ENCODE measurements at places on chromosomes 6 and 20. TPM values are rescaled to one million over a fixed set of nuclear protein-coding genes. Genes with fewer than 3 reads are reported as not detected.

USP49 gene
- total RNA-seq: 7.1 TPM

DNA sequence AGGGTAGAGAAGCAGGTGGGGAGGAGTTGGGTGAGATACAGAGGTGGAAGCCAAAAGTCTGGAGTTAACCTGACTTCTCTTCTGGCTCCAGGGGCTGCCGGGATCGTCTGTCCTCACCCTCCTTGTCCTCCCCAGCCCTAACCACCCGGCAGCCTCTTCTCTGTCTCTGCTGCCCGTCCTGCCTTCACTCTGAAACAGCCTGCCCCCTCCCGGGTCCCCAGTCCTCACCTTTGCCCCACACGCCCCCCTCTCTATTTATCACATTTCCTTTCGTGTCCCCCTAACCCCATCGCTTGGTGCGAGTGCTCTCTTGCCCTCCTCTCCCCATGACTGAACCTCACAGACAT is 5.7 kb downstream of the RING1 start:
- peaks cover 25% of the 10 kb centered on the region for H3K36me3 ChIP-seq
- no peak for DNase-seq
- peak overlapping the region; percentile 92 for H3K4me3 ChIP-seq
- peaks cover 15% of the 10 kb centered on the region for H3K4me1 ChIP-seq

DNA sequence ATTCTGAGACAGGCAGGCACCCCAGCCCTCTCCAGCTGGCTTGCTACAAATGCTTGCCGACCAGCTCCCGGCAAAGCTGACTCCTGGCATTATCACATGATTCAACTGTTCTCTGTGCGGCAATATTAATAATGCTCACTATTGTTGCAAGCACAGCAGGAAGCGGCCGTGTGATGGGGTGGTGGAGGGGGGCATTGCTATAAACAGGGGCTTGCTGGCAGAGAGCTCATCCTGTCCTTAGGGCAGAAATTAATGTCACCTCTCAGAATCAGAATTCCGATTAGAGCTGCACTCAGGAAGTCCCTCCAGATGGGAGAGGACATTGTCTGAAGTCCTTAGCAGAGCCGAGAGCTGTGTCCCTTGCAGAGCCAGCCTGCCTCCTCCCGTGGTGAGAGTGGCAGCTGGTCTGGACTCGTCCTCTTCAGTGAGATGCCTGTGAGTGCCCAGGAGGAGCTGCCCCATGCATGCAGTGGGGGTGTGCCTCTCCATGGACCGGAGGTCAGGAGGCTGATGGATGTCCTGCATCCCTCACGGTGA is 162.5 kb downstream of the CDH4 start:
- DNase-seq: no peak
- no peak overlapping the region for H3K4me3 ChIP-seq
- H3K27me3 ChIP-seq: no peaks in the 10 kb centered on the region
- no peaks in the 10 kb centered on the region for H3K4me1 ChIP-seq
- no peak overlapping the region for H3K27ac ChIP-seq

- DNase-seq: no peak
- no peak overlapping the region for H3K4me3 ChIP-seq
- H3K27ac ChIP-seq: no peak overlapping the region
- H3K27me3 ChIP-seq: no peaks in the 10 kb centered on the region
Observed at GRCh38 chr6:99014061-99014460, 66.3 kb upstream of the FBXL4 start.

DNA sequence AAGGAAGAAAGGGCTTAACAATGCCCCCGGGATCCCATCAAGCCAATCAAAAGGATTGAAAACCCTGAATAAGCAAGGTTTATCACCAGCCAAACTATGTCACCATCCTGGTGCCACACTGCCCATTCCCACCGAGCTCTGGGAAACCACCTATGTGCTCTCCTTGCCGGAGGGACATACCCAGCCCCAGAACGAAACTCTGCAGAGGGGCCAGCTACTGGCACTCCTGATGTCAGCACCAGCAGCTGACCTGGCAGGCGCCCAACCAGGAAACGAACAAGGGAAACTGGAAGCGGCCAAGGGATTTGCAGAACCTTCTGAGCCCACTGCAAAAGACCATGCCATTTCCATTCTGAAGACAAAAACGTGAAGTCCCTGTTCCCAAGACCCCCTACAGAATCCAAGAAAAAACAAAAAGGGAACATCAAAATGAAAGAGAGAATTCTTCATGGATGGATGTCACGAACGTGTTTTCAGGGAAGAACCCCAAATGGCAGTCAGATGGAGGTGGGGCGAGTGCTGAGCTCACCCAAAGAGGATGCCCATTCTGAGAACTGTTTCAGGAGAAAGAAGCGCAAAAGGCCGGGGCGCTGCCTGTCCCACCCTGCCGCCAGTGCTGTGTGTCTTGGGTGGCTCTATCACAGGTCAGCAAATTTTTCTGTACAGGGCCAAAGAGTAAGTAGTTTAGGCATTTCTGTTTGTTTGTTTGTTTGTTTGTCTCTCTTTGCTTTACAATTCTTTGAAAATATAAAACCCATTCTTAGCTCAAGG is 305.2 kb downstream of the ESR1 start:
- DNase-seq: no peak
- H3K27ac ChIP-seq: no peak overlapping the region
- no peak overlapping the region for H3K4me3 ChIP-seq
- no peaks in the 10 kb centered on the region for H3K27me3 ChIP-seq

- H3K27me3 ChIP-seq: peaks cover 1% of the 10 kb centered on the region
- H3K4me1 ChIP-seq: no peaks in the 10 kb centered on the region
- no peak overlapping the region for H3K27ac ChIP-seq
- H3K36me3 ChIP-seq: no peaks in the 10 kb centered on the region
Observed at GRCh38 chr20:17495826-17496225, 35.4 kb downstream of the BFSP1 start.

DNA sequence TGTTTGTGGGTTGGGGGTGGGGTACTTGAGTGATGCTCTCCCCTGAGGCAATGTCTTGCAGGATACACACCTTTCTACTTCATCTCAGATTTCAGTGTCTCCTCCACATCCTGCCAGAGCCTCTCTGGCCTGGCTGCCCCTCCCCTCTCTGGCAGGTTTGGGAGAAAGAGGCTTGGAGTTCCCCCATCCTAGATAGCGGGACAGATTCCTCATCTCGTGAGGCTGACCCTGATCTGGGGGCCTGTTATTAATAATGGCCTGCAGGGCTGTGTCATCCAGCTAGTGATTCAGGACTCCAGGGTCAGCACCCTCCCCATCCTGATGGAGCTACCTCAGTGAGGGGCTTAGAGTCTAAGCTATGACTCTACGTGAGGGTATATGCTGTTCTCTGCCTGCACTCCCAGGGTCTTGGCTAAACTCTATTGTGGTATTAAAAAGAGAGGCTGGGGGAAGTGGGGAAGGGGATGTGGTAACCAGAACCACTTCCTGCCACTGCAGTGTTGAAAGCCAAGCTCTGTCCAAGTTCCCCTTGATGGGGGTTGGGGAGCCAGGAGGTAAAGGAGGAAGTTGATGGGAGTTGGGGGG is 3.7 kb upstream of the MMP9 start:
- H3K4me3 ChIP-seq: no peak overlapping the region
- H3K27ac ChIP-seq: peak overlapping the region; percentile 67
- DNase-seq: no peak
- H3K27me3 ChIP-seq: peaks cover 13% of the 10 kb centered on the region
- H3K4me1 ChIP-seq: peaks cover 73% of the 10 kb centered on the region
